ENCODE measurements at places on chromosomes 4 and X. TPM values are rescaled to one million over a fixed set of nuclear protein-coding genes. Genes with fewer than 3 reads are reported as not detected.

The PNMA5 gene
- not detected for total RNA-seq

The TMSB15C gene
- total RNA-seq = 3.4 TPM

The RNF128 gene
- total RNA-seq = 0.90 TPM

The WDR17 gene
- total RNA-seq = 0.52 TPM

The RLIM gene
- total RNA-seq = 25.3 TPM

GRCh38 chr4:183300070-183300469 lies 20.0 kb downstream of the CLDN22 start:
- H3K27me3 ChIP-seq = no peaks in the 10 kb centered on the region
- no peaks in the 10 kb centered on the region for H3K4me1 ChIP-seq
- no peak overlapping the region for H3K27ac ChIP-seq
- H3K4me3 ChIP-seq = no peak overlapping the region

DNA sequence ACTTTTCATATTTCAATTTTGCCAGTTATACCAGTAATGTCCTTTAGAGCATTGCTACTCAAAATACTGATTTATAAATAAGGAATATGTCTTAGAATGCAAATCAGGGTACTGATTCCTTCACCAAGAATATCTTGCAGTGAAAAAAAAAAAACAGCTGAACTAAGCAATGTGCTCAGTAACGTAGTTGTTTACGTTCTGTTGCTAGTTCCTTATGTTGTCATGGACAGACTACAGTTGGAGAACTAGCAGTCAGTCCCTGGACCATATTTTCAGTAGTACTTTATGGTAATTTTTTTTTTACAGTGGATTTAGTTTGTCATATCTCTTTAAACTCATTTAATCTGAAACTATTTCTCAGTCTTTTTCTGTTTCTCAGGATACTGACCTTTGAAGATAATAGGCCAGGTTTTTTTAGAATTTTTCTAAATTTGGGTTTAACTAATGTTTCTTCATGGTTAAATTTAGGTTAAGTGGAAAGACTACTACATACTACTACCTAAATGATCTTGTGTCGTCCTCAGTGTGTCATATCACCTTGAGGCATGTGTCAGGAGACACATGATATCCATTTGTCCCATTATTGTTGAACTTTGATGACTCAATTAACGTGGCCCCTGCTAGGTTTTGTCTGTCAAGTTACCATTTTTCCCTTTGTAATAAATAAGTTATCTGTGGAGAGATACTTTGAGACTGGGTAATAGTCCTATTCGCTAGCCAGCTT lies 21.0 kb downstream of the SMARCAD1 start:
- H3K27ac ChIP-seq = no peak overlapping the region
- DNase-seq = no peak
- no peak overlapping the region for H3K4me3 ChIP-seq

DNA sequence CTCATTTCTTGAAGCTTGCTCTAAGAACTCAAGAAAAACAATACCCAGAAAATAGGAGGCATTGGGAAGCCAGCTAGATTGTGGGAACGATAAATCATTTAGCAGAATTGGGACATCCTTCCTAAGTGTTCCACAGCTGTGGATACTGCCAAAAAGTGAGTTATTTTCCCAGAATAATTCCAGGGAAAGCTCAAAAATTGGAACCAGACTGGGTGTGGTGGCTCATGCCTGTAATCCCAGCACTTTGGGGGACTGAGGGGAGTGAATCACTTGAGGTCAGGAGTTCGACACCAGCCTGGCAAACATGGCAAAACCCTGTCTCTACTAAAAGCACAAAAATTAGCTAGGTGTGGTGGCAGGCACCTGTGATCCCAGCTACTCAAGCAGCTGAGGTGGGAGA lies 68.2 kb upstream of the GK2 start:
- no peaks in the 10 kb centered on the region for H3K36me3 ChIP-seq
- no peak overlapping the region for H3K4me3 ChIP-seq
- no peak for DNase-seq
- H3K4me1 ChIP-seq = no peaks in the 10 kb centered on the region
- H3K27me3 ChIP-seq = no peaks in the 10 kb centered on the region

GRCh38 chrX:138345801-138346200 lies 365.7 kb downstream of the FGF13 start:
- no peaks in the 10 kb centered on the region for H3K36me3 ChIP-seq
- no peak overlapping the region for H3K27ac ChIP-seq
- no peaks in the 10 kb centered on the region for H3K27me3 ChIP-seq
- DNase-seq = no peak
- no peak overlapping the region for H3K4me3 ChIP-seq
- no peaks in the 10 kb centered on the region for H3K4me1 ChIP-seq

Measured in thymus (tissue), 14 donors.